NCI-H82 (cell line): ENCODE measurements at places on chromosomes 6 and 20.

DNA sequence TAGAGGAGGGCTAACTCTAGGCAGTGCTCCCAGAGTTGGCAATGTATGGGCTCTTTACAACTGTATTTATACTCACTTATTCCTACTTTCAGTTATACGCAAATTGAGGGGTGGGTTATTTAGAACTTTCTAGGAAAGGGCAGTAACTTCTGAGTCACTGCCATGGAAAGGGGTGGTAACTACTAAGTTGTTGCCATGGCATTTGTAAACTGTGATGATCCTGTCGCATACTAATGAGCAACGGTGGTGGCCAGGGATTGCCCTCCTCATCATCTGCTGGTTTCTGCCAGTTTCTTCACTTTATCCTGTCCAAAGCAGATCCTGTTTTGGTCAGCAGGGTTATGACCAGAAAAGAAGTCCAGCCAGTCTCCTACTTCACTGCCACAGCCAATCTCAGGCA, 95.5 kb upstream of the PTPRT start:
- no peak for DNase-seq

DNA sequence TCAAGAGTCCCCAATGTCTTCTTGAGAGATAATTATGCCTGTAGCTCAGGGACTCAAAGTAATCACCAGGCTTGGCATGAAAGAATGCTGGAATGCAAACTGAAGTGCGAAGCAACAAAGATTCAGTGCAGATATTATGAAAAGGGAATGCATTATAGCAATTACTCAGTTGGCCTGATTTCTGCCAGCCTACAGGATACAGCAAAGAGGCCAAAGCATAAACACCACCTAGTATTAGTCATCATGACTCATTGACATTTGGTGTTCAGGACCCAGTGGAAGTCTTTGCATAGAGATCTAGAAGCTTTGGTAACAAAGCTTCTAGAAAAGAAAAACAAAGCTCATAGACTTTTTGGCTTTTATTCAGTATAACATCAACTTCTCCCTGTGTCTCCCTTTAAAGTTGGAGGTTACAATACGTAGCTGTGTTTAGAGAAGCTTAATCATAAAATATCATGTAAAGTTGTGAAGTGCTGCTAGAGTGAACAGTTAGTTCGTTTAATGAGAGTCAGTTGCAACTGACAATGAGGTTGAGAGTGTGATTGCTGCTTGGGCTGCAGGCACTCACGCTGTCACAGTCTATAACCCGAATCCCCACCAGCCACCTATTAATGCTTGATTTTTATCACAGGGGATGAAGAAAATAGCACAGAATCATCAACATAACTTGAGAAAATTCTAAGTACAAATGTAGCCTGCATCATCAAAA, 932.7 kb downstream of the TFAP2A start:
- DNase-seq, result no peak

GRCh38 chr6:37375376-37375775, 21.6 kb downstream of the RNF8 start:
- no peak for DNase-seq

DNA sequence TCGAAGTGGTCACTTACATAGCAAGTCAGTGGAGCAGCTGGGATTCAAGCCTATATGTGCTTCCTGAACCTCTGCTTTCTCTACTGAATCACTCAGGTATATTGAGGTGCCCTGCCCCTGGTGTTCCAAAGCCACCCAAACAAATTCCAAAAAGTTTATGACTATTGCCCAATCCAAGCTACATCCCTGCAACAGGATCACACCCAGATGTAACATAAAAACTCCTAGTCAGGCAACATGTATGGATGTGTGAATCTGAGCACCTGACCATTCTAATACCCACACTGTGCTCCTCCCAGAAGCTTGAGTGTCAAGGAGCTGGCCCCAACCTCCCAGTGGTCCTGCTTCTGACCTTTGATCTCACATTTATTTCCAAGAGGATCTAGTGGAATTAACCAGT, 39.5 kb upstream of the SIRPA start:
- no peak for DNase-seq

- DNase-seq, result no peak
Measured at GRCh38 chr20:21106171-21107017, at the start of gene LINC00237. Gene LINC00237 (minus strand): TSS chr20:21106358.

- peak; percentile 17 for DNase-seq
Measured at GRCh38 chr20:53296025-53296424, 297.6 kb downstream of the ZNF217 start.
